8988T (cell line): ENCODE measurements at places on chromosomes 16 and 17.

DNA sequence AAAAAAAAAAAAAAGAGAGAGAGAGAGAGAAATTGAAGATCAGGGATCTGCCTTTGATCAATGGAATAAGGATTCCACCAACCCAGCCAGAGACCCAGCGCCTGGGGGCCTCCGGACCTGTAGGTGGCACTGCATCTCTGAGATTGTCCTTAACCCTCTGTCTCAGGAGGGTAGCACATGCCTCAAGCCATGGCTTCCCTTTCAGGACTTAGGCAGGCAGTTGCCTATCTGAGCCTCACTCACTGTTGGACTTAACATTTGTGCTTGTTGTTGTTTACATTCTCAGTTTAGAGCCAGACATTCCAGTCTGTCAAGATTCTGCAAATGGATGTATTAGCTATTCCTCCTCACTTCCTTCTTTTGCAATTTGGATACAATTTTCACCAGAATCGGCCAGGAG lies 5.1 kb upstream of the SCNN1B start:
- peak; percentile 46 for DNase-seq

DNA sequence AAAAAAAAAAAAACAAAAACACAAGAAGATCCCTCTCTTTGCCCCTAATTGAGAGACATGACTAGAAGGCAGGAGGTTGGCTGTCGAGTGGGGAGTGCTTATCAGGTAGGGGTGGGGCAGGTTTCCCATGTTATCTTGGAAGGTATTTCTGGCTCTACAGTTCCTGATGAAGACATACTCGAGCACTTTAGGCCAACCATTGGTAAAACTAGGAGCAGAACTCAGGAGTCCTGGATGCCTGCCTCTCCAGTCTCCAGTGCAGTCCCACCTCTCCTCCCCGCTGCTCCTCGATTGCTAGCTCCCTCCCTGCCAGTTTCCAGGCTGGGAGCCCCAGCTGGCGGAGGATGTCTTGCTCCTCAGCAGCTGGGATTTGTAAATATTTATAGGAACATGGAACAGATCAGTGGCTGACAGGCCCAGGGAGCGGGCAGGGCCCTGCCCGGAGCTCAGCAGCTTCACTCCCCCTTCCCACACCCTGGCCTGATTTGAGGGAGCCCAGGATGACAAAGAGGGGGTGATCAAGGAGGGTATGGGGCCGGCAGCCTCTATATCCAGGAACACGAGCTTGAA lies 11.4 kb upstream of the C1QL1 start:
- no peak for DNase-seq

DNA sequence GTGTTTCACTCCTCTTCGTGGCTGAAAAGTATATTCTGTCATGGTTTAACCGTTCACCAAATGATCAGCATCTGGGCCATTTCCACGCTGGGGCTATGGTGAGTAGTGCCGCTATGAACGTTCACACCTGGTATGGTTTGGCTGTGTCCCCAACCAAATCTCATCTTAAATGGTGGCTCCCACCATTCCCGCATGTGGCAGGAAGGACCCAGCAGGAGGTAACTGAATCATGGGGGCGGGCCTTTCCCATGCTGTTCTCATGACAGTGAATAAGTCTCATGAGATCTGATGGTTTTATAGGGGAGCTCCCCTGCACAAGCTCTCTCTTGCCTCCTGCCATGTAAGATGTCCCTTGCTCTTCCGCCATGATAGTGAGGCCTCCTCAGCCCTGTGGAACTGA lies 45.7 kb upstream of the ZNF469 start:
- no peak for DNase-seq

- no peak for DNase-seq
These were observed 49.0 kb upstream of the CHMP6 start for GRCh38 chr17:80942423-80943345.

DNA sequence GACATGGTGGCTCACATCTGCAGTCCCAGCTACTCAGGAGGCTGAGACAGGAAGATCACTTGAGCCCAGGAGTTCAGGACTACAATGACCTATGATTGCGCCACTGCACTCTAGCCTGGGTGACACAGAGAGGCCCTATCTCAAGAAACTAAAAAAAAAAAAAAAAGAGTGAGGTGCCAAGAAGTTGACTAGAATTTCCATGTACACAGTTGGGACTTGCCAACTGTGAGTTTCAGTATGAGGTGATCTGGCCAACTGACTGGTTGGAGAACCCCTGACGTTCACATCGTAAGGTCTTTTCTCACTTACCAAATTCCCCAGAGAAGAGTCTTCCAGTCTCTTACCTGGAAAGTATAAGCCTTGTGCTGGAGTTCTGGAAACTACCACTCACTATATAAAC lies 3.1 kb upstream of the MED11 start:
- DNase-seq = no peak

- peak; percentile 81 for DNase-seq
These were observed at the start of gene FAM171A2 for GRCh38 chr17:44363613-44364159. Gene FAM171A2, minus strand, starts transcription at chr17:44363853. Its CDS starts 139 bp downstream, at chr17:44363714.

- no peak for DNase-seq
These were observed 20.9 kb downstream of the KIFC3 start for GRCh38 chr16:57781349-57781740.

DNA sequence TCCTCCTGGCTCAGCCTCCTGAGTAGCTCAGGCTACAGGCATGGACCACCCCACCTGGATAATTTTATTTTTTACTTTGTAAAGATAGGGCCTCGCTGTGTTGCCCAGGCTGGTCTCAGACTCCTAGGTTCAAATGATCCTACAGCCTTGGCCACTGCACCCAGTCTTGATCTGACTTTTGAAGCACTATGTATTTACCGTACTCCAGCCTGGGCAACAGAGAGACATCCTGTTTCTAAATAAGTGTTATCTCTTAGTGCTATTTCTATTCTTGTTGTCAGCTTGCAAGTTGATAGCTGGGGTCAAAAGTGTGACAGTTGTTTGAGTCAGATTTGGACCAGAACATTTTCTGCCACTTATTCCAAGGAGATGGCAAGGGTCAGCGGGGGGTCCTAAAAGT lies 486.4 kb downstream of the NPIPA7 start:
- no peak for DNase-seq

DNA sequence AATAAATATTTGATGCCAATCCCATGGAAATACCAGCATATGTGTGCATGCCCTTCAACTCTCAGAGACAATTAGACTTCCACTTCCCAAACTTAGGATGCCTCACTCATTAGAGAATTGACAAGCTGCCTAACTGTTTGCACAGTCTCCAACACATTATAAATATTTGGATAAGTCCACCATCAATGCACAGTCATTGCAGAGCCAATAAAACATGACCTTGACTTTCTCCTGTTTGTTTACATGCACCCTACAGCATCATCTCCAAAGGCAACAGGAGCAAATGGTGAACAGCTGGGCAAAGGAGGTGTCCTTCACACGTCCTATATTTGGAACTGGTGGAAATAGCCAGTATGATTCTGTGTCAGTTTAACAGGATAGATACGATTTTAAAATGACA lies 804.4 kb upstream of the RBFOX1 start:
- DNase-seq = no peak

GRCh38 chr17:81391936-81392908 lies 3.0 kb upstream of the BAHCC1 start:
- no peak for DNase-seq

- DNase-seq = peak; percentile 87
These were observed 47.0 kb upstream of the AMZ2 start for GRCh38 chr17:68200689-68201417.

DNA sequence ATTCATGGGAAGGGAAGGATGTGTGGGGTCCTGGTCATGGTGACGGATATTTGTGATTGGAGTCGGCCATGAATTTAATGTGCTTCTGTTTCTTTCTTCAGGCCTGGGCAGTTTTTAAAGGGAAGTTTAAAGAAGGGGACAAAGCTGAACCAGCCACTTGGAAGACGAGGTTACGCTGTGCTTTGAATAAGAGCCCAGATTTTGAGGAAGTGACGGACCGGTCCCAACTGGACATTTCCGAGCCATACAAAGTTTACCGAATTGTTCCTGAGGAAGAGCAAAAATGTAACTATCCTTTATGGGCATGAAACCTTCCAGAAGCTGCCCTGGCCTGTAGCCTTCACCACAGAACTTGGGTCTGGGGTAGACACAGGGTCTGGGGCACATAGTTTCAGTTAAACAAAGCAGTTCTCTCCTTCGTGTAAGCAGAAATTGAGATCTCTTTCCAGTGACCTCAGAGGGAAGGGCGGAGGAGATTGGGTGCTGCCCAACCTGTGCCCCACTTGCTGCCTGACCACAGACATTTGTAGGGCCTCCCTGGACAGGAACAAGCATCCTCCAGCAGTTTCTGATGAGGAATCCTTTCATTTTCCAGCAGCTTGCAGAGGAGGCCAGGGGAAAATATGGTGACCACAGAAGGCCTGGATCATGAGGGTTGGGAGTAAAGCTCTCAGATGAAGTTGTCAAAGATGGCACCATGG lies 10.1 kb downstream of the IRF8 start:
- DNase-seq = no peak

GRCh38 chr16:56576585-56577299 lies 11.9 kb downstream of the MT4 start:
- no peak for DNase-seq

GRCh38 chr16:76535-77272 lies 1.3 kb upstream of the MPG start:
- peak; percentile 73 for DNase-seq

DNA sequence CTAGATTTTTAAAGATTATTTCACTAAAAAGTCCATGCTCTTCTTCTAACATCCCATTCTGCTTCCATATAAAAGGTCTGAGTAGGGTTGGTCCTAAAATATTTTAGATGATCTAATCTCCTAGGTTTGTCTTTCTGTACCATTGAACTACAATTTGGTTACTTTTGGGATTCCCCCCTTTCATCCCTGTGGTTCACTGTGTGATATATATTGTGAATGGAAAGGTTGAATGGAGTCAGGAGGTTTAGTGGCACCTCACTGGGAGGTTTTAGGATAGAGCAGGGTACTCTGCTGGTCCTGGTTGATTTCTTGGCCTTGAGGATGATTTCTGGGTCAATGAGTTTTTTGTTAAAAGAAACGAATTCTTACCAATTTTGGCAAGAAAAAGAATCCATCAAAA lies 29.5 kb downstream of the MAP2K6 start:
- DNase-seq = no peak

GRCh38 chr17:6376931-6377361 lies 58.0 kb downstream of the AIPL1 start:
- no peak for DNase-seq

- peak; percentile 97 for DNase-seq
These were observed 5.6 kb downstream of the PNPO start for GRCh38 chr17:47946929-47947397.

- peak; percentile 75 for DNase-seq
These were observed 23.0 kb downstream of the ARHGAP23 start for GRCh38 chr17:38451030-38451839.

- no peak for DNase-seq
These were observed 13.8 kb upstream of the CD79B start for GRCh38 chr17:63945784-63946439.

- DNase-seq = no peak
These were observed 1.7 kb upstream of the AKTIP start for GRCh38 chr16:53504665-53505064.

DNA sequence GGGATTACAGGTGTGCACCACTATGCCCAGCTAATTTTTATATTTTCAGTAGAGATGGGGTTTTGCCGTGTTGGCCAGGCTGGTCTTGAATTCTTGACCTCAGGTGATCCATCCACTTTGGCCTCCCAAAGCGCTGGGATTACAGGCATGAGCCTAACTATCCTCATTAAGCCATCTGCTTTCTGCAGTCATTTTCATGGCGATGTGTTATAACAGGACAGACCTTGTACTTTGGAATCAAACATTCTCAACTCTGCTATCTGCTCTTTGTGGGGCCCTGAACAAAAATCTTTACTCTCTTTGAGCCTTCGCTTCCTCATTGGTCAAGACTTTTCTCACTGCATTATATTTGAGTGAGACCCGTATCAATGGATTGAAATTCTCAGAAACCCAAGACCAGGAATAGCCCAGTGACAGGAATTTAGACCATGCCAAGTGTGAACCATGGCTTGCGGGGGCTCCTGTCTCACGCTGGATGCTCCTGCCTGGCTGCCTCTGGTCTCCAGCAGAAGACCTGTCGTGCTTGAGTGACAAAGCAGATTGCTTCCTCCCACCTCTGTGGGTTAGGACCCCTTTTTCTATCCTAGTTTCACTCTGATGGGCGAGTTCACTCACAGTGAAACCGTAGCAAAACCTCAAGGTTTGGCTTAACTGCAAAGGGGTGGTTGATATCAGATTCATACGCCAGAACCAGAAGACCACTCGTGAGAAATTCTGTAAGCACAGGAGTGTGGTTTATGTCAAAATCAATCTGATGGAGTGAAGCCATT lies 519.1 kb downstream of the MAF start:
- DNase-seq = no peak

DNA sequence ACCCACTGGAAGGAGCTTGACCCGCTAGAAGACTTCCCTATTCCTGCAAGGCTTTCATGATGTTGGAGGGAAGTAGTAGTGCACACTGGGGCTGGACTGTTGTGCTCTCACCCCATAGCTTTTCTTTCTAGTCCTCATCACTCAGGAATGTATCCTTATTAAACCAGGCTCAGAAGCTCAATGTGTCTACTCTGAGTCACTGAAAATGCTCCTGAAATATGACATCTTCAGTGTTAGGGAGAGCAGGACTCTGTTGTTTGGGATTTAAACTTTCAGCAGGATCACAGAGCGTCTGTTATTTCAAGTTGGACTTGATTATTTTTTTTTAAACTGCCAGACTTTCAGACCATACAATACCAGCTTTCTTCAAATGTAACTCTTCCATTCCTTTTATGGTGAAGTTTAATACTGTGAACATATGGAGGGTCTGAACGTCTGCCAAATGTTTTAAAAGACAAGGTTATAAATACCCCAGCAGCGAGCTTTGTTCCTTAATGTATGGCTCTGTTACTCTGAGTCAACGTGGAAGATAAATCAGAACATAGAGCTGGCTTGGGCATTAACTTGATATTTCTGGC lies 257.5 kb downstream of the CDH11 start:
- DNase-seq = no peak

DNA sequence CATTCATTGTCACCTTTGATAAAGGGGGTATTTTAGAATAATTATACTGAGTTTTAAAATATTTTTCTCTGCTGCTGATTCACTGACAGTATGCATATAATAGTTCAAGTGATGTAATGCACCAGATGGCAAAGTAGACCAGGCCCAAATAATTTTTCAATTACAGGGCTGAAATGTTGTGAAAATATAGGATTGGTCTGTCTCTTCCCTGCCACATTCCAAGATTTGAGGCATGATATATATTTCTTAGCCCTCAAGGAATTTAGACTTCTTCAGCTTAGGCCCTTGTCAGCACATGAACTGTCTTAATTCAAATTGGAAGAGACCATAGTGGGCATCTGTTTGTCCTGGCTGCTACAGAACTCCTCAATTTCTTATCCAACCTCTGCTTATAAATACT lies 39.2 kb upstream of the SLC12A3 start:
- DNase-seq = no peak

DNA sequence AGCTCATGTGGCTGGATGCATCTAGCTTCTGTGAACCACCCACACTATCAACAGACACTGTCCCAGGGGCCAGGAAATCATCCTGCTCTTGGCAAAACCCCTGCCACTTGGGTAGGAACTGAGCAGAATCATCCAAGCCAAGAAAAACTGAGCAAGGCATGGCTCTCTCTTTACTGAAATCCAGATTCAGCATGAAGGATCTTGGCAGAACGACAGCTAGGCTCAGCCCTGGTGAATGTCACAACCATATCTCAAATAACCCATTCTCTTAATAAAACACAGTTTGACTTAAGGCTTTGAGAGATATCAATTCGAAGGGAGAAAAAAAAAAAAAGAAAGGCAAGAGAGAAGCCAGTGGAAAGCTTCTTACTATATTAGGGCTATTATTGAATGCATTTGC lies 72.2 kb downstream of the MAF start:
- DNase-seq = no peak
